ENCODE measurements at places on chromosomes 4 and X. TPM values are rescaled to one million over a fixed set of nuclear protein-coding genes. Genes with fewer than 3 reads are reported as not detected.

The CSN1S1 gene
- total RNA-seq, result not detected

The HPGD gene
- 50.5 TPM for total RNA-seq

The ITIH6 gene
- not detected for total RNA-seq

The TEX13D gene
- total RNA-seq, result not detected

The PYURF gene
- 43.6 TPM for total RNA-seq

The RS1 gene
- not detected for total RNA-seq

The DGKK gene
- not detected for total RNA-seq

The MAGEA3 gene
- not detected for total RNA-seq

The UCHL1 gene
- total RNA-seq, result 2.1 TPM

The BDH2 gene
- 17.1 TPM for total RNA-seq

The FRMPD3 gene
- 0.04 TPM for total RNA-seq

The CT83 gene
- total RNA-seq, result not detected

The NR3C2 gene
- total RNA-seq, result 1.1 TPM

GRCh38 chrX:134633832-134634231 lies 24.4 kb downstream of the PLAC1 start:
- no peak for ATAC-seq

GRCh38 chr4:100728861-100729260 lies 211.0 kb upstream of the EMCN start:
- no peak for ATAC-seq

GRCh38 chrX:17052210-17052609 lies 105.8 kb downstream of the REPS2 start:
- ATAC-seq, result peak; percentile 51

DNA sequence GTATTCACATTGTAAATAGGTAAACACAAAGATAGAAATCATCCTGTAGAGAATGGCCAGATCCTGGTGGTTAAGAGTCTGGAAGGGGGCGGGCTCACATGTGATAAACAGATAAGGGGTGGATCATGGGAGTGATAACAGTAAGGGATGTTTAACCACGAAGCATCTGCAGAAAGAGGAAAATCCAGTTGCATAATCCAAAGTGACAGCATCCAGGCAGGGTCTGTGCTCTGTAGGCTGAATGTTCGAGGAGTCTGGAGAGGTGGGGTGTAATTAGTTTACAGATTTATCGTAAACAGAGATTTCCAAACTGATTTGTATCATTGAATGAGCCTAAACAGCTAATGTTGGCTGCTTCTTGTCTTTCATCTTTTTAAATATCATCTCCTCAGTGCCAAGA lies 1009.8 kb upstream of the SLIT2 start:
- no peak for ATAC-seq

GRCh38 chr4:7210824-7211223 lies 18.5 kb downstream of the SORCS2 start:
- peak; percentile 31 for ATAC-seq

GRCh38 chr4:9924750-9925149 lies 96.5 kb downstream of the SLC2A9 start:
- peak; percentile 99 for ATAC-seq

- ATAC-seq, result peak; percentile 30
These were observed 77.5 kb downstream of the RLIM start for GRCh38 chrX:74536832-74537371.

DNA sequence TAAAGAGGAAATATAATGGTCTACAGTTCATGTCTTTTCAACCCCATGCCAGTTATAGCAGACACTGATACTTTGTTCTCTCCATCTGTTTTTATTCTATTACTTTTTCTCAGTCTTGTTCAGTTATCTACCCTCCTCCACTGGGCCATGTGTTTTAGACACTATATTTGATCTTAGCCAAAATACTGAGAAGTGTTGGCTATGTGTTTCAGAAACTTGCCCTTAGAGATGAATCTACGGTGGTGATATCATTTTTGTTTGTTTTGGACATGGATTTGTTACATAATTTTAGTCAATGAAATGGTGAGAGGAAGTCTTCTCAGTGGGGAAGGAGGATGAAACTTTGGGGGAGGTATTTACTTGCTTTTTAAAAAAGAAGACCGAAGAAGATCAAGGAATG lies 211.5 kb upstream of the DDX53 start:
- no peak for ATAC-seq

DNA sequence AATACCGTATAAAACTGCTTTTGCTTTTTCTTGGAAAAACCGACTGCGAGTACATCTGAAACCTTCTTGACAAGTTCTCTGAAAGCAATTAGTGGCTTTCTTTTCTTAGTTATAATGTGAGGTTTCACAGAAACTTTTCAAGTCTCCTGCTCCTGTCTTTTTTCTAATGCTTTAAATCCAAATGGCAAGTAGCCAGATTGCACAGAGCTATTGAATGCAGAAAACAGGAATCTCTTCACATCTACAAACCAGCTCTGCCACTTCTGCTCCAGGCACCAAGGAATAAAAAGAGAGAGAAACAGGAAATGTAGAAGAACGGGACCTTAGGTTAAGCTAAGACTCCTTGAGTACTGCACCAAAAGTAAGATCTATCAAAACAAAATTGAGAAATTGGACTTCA lies 267.3 kb upstream of the TET2 start:
- peak; percentile 86 for ATAC-seq

DNA sequence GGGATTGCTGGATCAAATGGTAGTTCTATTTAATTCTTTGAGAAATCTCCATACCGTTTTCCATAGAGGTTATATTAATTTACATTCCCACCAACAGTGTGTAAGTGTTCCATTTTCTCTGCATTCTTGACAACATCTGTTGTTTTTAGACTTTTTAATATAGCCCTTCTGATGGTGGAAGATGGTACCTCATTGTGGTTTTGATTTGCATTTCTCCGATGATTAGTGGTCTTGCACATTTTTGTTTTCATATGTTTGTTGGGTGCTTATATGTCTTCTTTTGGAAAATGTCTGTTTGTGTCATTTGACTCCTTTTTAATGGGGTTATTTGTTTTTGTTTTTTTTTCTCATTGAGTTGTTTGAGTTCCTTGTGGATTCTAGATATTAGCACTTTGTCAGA lies 75.3 kb upstream of the PUDP start:
- no peak for ATAC-seq

DNA sequence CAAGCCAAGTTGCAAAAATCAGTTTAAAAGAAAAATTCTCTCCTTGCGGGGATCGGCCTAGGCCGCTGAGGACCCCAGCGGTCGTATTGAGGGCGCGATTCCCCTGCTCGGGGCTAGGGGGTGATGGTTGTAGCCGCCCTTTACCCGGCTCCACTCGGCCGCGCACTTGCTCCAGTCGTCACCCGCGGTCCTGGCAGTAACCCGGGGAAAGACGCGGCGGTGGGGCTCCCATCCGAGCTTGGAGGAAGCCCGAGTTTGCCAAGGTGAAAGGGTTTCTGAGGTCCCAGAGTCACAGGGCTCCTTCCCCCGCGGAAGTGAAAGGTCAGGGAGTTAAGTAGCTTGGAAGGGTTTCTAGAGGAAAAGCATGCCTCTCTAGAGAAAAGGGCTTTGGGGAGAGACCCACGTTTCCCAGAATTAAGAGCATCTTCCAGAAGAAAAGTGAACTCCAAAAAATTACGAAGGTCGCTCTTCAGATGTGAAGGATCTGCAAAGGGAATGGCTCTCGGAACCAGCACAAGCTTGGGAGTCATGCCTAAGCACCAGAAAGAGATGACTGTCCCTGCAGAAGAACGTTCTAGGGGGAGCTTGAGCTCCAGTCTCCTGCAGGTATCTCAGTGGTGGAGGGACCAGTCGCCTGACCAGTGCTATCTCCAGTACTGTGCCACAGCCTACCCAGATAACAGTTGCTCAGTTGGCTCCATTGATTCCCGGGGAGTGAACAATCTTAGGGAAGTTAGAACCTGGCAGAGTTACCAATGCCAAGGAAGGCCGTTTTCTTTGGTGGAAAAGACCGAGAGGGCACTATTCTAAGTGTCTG lies 875 bp downstream of the LAP3 start:
- peak; percentile 8 for ATAC-seq

DNA sequence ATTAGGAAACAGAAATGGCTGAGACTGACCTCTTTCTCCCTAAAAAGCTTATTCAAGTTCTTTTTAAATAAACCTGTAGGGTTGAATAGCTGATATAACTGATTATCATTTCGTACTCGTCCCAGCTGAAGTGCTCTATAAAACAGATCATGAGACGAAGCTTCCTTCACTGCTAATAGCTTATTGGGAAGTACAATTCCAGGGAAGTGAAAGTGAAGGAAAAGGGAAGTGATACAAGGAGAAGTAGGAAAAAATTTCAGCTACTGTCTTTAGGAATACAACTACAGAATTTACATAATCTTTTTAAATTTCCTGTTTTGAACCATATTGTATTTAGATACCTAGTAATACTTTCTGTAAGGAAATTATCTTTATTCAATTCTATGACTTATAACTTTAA lies 103.0 kb downstream of the SNCA start:
- ATAC-seq, result no peak

- no peak for ATAC-seq
These were observed 32.7 kb downstream of the ALPK1 start for GRCh38 chr4:112329672-112330375.

DNA sequence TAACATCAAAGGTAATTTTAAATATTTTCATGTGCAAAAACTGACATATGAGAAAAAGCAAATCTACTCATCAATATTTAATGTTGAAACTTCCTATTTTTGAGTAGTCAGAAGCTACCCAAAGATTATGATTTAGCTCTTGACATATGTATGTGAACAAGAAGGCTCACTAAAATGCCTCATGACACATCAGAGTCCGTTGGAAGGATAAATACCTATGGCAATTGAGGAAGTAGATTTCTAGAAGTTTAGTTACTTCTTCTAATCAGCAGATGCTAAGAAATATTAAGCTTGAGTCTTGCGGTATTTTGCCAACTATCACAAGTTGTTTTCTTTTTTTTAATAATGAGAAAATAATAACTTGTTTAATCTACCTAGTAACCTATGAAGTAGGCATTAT lies 55.3 kb downstream of the MSL3 start:
- no peak for ATAC-seq

DNA sequence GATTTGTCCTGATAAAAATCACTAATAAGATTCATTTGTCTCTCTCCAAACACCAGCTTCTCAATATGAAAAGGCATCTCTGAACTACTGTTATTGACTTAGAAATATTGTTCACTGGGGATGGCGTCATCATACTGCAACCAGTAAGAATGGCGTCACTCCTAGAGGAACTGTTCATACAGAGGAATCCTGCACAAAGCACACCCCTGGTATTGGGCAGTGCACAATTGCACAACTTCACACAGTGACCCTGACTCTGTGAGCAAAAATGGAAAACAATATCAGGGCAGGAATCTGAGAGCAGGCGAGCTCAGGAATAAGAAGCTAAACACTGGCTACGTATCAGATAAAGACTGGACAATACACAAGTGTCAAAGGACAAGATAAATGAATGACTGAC lies 66.7 kb upstream of the PNPLA4 start:
- no peak for ATAC-seq

DNA sequence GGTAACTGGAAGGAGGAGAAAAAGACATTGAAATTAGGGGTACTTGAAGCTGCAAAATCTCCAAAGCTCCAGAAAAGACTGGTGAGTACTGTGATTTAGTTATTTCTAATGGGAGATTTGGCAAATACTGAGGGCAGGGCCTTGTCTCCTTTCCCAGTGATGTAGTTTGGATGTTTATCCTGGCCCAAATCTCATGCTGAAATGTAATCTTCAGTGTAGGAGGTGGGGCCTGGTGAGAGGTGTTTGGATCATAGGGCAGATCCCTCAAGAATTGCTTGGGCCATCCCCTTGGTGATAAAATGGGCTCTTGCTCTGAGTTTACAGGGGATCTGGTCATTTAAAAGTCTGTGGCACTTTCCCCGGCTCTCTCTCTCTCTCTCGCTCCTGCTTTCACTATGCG lies 33.1 kb upstream of the GK start:
- ATAC-seq, result no peak

DNA sequence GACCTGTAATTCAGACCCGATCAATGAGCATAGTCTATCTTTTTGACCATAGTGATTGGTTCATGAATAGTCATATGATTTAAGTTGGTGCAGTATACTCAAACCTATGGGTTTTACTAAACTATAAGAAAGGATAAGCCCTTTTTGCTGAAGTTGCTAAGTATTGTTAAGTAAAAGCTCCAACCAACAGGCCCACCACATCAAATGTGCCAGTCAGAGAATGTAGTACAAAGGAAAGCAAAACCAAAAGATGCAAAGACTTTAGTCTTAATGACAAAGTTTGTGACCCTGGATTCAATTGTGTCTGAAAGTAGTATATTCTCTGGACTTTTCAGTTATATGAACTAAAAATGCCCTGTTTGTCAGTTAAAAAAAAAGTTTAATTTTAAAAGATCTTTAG lies 208.1 kb upstream of the TET2 start:
- ATAC-seq, result no peak

DNA sequence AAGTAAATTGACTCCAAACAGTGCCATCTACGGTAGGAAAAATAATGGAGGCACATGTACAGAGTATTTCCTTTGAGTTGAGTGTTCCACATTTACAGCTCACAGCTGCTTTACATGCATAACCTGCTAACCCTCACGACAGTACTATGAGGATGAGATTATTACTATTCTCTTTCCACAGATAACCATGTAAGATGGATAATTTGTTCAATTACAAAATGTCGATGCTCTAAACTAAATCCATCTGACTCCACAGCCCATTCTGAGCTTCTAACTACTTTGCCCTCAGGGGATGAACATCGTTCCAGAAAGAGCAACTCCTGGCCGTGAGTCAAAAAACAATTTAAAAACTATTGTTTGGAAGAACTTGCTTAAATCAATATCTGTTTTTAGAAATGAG lies 330.4 kb upstream of the NWD2 start:
- ATAC-seq, result no peak

- no peak for ATAC-seq
These were observed 36.9 kb upstream of the ADRA2C start for GRCh38 chr4:3729188-3729881.

GRCh38 chrX:771536-771935 lies 140.9 kb downstream of the SHOX start:
- no peak for ATAC-seq

GRCh38 chrX:74925225-74926088 lies at the start of gene NEXMIF:
Gene NEXMIF, minus strand, starts transcription at chrX:74925452.
- peak; percentile 81 for ATAC-seq

- peak; percentile 94 for ATAC-seq
These were observed 83.2 kb upstream of the PLAC8 start for GRCh38 chr4:83197555-83198235.

DNA sequence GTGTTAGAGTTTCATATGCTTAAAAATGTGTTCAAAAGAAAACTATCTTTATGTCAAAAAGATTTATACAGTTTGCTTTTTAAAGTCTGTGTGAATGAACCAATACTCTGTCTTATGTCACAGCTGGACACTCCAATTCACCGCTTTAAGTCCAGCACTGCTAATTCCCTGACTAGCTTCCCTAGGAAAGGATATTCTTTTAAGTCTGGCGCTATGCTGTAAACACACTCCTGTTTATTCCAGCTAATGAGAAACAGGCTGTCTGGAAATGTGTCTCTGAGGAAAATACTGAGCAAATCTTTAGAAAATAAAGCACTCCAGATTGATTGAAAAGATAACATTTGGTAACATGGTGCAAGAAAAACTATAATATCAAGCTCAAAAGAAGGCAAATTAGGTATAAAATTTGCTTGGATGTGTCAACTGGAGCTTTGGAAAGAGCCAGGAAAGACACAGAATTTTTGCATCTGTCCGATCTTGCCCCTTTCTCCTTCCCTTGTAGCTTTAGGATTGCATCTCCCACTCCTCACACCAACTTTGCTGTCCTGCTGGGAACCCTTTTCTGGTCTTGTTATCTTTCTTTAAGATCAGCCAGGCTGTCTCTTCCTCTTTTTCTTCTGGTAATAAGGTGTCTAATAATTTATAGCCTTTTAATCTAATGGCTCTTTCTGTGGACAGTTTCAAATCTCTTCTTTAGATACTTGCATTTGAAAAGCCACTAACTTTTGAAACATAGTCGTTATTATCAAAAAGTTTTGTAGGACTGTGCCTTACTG lies 40.9 kb upstream of the VEGFC start:
- ATAC-seq, result no peak

- peak; percentile 36 for ATAC-seq
These were observed 2.5 kb upstream of the RS1 start for GRCh38 chrX:18674417-18674787.
